ENCODE measurements at places on chromosomes 3 and 15. TPM values are rescaled to one million over a fixed set of nuclear protein-coding genes. Genes with fewer than 3 reads are reported as not detected.

CFAP20DC gene
- total RNA-seq: 0.71 TPM

ACTRT3 gene
- total RNA-seq: 0.92 TPM

ANKUB1 gene
- total RNA-seq: 3.1 TPM

IQGAP1 gene
- total RNA-seq: 265 TPM

DNA sequence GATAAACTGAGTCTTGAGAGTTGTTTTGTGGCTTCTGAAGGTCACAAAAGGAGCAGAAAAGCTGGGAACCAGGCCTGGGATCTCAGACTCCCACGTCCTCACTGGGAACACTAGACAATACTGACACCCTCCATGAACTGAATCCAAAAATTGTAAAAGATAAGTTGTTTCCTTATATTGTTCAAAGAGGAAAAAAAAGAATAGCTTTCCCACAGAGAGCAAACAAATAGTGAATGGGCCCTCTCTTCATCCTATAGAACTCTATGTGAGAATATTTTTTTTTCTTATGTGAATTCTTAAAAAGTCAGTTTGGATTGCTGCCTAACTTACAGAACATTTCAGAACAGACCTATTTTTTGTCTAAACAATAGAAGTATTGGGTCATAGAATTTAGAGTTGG is 203.5 kb downstream of the MECOM start:
- no peak overlapping the region for H3K27ac ChIP-seq
- H3K27me3 ChIP-seq: no peaks in the 10 kb centered on the region
- DNase-seq: no peak
- no peaks in the 10 kb centered on the region for H3K4me1 ChIP-seq
- H3K4me3 ChIP-seq: no peak overlapping the region

DNA sequence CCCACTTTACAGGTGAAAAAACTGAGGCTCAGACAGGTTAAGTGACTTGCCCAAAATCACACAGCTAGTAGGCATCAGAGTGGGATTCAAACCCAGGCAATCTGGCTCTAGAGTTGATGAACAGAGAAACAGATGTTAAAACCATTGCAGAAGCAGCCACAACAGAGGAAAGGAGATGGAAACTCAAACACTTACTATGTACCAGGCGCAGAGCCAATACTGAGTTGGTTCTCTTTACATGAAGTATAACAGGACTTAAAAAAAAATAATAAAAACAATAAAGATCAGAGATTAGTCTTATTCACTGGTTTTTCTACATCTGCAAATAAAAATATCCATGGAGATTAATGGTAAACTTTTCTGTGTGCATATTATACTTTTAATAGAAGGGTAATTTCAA is 84.9 kb upstream of the SPATA12 start:
- no peak for DNase-seq
- peaks cover 3% of the 10 kb centered on the region for H3K4me1 ChIP-seq
- no peaks in the 10 kb centered on the region for H3K27me3 ChIP-seq

- no peak overlapping the region for H3K27ac ChIP-seq
- H3K27me3 ChIP-seq: no peaks in the 10 kb centered on the region
Measured at GRCh38 chr3:43582866-43583265, 38.9 kb downstream of the ANO10 start.

GRCh38 chr3:131526801-131527347 is 24.1 kb upstream of the MRPL3 start:
- H3K36me3 ChIP-seq: no peaks in the 10 kb centered on the region
- H3K27ac ChIP-seq: no peak overlapping the region
- DNase-seq: peak; percentile 49
- H3K4me3 ChIP-seq: peak overlapping the region; percentile 8
- H3K27me3 ChIP-seq: peaks cover 27% of the 10 kb centered on the region

DNA sequence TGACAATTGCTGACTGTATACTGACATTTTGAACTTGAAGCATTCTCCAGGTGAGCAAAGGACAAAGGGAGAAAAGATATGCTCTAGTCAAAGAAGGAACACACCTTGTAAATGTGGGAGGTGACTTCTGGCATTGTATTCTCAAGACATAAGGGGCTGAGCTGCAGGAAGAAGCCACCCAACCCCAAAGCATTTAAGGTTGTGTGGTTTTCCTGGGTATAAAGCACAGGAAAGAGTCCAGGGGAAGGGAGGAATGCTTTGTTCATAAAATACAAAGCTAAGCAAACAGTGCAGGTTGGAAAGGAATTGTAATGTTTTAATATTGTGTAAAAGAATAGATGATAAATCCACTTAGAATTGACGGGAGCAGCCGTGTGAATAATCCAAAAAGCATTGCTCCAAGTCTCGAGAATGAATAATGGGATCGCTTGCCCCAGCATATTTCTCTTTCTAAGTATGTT is 102.4 kb upstream of the LRIG1 start:
- H3K27ac ChIP-seq: no peak overlapping the region
- H3K27me3 ChIP-seq: no peaks in the 10 kb centered on the region
- H3K4me1 ChIP-seq: no peaks in the 10 kb centered on the region
- DNase-seq: no peak
- no peak overlapping the region for H3K4me3 ChIP-seq

GRCh38 chr3:179288845-179289244 is 34.0 kb upstream of the ZNF639 start:
- no peak for DNase-seq
- H3K4me1 ChIP-seq: no peaks in the 10 kb centered on the region
- H3K27me3 ChIP-seq: no peaks in the 10 kb centered on the region
- no peak overlapping the region for H3K27ac ChIP-seq
- H3K36me3 ChIP-seq: no peaks in the 10 kb centered on the region

DNA sequence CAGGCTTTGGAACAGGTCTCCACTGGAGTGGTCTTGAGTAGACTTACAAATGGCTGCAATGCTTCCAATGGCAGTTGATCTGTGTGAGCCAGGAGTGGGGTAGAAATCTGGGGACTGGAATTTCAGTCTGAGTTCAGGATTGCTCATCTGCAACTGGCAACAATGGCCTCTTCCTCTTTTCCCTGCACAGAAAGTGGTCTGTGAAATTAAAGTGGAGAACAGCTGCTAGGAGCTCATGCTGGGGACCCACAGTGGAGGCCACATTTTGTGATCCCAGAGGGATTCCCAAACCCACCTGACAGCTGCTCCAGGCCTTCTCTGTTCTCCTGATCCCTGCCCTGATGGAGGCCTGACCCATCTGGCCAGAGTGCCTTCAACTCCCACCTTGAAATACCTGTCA is 49.6 kb downstream of the CEMIP start:
- H3K4me3 ChIP-seq: no peak overlapping the region
- DNase-seq: no peak
- H3K27ac ChIP-seq: no peak overlapping the region
- no peaks in the 10 kb centered on the region for H3K36me3 ChIP-seq
- no peaks in the 10 kb centered on the region for H3K4me1 ChIP-seq
- H3K27me3 ChIP-seq: no peaks in the 10 kb centered on the region

- no peak overlapping the region for H3K27ac ChIP-seq
- no peaks in the 10 kb centered on the region for H3K4me1 ChIP-seq
- H3K4me3 ChIP-seq: no peak overlapping the region
- no peaks in the 10 kb centered on the region for H3K36me3 ChIP-seq
Measured at GRCh38 chr3:88334187-88334868, 184.6 kb downstream of the C3orf38 start.

All from lower lobe of right lung (tissue), 2 donors.